Kidney (tissue), 22 donors: ENCODE measurements at places on chromosomes 5 and 9. TPM values are rescaled to one million over a fixed set of nuclear protein-coding genes. Genes with fewer than 3 reads are reported as not detected.

TTC16 gene
- polyA plus RNA-seq, result 0.32 TPM

DRD1 gene
- polyA plus RNA-seq, result 0.28 TPM

NIPSNAP3A gene
- 31.2 TPM for polyA plus RNA-seq

- no peak for DNase-seq
Observed at GRCh38 chr5:33612386-33612785, 171.6 kb downstream of the TARS1 start.

- no peak for DNase-seq
Observed at GRCh38 chr5:39053189-39053588, 21.0 kb downstream of the RICTOR start.

DNA sequence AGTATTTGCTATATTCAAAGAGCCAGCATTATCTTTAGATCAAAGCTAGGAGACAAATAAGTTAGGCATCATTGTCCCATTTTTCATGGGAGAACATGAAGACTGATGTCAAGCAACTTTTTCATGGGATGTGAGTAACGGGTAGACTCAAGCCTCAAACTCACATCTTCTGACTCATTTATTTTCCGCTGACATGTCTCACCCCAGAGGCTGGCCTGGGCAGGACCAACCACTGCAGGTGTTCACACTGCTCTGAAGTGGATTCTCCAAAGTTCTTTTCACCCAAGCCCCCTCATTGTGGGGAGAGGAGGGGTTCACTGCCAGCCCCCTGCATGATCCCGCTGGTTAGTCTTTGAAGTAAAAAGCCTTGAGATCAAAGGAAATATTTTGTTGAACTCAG, 34.9 kb upstream of the BASP1 start:
- DNase-seq, result no peak

DNA sequence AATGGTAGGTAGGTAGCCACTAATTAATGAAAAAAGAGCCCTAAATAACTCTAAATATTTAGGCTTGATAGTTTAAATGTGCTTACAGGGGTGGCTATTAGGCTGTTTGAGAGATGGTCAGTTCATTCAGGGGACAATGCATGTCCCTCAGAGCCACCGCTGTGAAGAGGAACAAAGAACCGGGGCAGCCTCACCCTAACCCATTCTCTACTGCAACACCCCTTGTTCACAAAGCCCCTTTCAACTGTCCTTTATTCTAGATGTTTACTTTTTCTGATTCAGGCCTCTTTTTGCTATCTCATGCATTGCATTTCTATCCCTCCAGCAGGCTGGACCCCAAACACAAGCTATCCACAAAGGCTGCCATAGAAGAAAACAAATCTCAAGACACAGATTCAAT, 906.7 kb downstream of the NR2F1-AS1 start:
- no peak for DNase-seq

- no peak for DNase-seq
Observed at GRCh38 chr5:169934990-169935389, 45.3 kb downstream of the INSYN2B start.

DNA sequence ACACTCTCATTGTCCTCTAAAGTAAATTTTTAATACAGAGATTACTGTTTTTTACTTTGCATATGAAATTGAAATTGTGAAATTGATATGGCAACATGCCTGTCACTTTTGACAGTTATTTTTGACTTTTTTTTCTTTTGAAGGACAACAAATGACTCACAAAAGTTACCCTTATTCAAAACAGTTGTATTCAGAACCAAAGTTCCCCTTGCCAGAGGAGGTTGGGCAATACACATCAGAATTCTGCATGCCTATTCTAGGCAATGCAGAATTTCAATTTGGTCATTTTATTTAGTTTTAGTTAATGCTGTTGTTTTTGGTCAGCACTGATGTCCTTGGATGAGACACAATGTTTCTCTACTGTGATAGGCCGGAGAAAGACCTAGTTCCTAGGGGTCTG, 299.1 kb upstream of the PRR16 start:
- no peak for DNase-seq

DNA sequence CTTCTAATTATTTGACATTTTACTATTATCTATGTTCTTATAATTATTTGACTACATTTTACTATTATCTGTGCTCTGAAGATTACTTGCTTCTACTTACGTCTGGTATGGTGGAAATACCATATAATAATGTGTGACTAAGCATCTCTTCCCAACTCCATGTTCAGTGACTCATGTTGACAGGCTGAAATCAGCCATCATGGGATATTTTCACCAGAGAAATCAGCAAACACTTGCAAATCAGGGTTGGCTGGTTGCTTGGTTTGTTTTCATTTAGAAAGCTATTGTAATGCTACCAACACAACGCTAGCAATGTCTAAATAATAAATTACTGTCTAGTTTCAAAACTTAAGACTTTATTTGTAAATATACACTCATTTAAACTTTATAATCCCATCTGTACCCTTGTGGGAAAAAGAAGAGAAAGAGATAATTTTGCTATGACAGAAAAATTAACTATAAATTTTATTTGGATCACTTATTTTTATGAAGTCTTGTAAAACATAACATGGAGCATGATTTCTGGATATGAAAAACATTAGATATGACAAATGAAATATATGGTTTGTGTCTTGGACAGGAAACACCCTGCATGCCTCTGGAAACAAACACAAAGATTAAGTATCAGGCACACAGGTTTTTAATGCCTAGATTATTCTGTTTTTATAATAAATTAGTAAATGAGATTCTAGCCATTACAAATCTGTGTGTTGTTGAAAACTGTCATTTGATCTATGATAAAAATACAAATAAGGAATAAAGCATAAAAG, 337.6 kb downstream of the BNC2 start:
- DNase-seq, result no peak

DNA sequence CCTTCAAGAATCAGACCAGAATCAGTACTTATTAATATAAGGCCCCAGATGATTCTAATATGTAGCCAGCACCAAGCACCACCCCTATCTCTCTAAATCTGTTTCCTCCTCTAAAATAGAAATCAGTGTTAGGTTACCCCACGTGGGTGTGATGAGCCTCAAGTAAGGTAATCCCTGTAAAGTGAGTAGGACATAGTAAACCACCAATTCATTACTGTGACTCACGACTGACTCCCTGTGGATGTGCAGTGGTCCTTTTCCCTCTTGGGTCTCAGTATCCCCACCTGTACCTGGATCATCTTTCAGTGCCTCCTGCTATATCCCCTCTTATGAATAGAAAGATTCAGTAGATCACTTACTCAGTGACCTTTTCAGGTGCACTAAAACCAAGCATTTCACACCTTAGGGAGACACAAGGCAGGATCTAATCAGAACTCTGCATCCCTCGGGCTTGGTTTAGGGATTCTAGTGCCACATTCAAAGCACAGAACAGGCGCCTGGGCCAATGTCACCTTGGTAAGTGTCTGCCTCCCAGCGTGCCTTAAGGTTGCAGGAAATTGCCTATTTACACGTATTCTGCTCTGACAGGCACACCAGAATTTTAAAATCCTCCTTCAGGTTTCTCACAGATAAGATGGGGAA, 12.2 kb upstream of the ALDH1B1 start:
- no peak for DNase-seq

- DNase-seq, result peak; percentile 55
Observed at GRCh38 chr5:111072949-111073682, 1.6 kb downstream of the TSLP start.

DNA sequence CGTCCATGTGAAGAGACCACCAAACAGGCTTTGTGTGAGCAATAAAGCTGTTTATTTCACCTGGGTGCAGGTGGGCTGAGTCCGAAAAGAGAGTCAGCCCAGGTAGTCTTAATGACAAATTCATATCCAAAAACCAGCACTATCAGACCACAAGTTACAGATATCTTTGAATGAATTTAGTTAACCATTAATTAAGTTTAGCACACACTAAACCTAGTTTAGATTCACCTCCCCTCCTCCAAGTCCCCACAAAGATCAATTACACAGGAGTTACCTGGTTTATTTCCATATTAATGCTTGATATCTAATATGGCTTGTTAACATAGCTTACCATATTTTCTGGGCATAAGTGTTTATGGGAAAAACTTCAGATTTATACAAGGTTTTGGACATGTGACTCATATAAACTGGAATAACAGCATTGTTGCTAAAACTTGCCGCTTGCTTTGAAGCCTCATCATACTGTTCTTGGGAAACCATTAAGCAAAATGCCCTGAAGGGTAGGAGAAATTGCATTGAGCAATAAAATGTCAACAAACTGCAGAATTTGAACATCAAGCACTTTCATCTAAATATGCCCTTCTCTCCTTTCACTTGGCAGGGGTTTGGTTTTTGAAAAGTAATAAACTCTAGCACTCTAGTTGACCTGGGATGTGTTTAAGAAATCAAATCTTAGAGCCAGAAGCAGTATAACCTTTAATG, 166.9 kb downstream of the SNCAIP start:
- DNase-seq, result no peak
